ENCODE measurements at places on chromosomes 12 and 14. TPM values are rescaled to one million over a fixed set of nuclear protein-coding genes. Genes with fewer than 3 reads are reported as not detected.

DNA sequence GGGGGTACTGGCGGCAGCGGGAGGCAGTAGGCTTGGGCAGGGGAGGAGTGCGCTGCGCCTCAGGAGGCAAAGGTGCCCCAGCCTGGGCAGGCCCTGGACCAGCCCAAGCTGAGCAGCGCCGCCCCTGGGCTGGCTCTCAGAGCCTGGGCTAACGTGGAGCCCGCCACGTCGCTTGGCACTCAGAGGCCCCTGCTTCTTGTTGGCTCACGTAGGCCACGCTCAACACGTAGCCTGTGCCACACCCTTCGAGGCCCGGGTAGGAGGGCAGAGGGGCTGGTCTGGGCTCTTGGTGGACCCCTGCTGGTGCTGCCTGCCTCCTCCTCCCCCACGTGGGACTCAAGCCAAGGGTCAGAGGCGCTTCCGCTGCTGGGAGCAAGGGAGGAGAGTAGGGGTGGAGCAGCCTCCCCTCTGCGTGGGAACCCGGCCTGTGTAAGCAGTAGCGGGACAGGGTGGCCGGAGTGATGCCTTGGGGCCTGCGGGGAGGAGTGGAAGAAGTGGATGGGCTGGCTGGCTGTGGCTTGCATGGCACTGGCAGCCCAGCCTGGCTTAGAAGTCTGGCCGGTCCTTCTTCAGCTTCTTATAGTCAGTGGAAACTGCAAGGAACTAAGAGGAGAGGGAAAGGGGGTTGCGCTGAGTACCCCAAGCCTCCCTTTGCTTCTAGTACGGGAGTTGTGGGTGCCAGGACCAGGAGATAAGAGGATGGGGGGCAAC is 5.7 kb downstream of the SHMT2 start:
- DNase-seq, result peak; percentile 85

Gene CAPS2
- total RNA-seq, result 10.6 TPM

DNA sequence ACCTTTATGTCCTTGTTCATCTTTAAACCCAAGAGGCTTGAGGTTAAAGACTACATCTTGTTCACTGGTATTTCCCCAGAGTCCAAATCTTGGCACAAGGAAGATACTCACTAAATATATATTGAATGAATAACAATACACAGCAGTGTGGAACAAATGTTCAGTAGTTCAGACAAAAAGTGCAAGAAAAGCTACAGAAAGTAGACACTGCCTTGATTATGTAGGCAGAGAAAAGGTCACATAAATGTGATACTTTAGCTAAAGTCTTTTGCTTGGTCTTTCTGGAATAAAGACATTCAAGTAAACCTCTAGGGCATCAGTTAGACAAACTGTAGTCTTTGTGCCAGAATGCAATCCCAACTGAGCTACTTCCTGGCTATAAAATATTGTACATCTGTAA is 157.0 kb downstream of the TMEM117 start:
- no peak for DNase-seq

Gene NPFF
- total RNA-seq, result not detected

DNA sequence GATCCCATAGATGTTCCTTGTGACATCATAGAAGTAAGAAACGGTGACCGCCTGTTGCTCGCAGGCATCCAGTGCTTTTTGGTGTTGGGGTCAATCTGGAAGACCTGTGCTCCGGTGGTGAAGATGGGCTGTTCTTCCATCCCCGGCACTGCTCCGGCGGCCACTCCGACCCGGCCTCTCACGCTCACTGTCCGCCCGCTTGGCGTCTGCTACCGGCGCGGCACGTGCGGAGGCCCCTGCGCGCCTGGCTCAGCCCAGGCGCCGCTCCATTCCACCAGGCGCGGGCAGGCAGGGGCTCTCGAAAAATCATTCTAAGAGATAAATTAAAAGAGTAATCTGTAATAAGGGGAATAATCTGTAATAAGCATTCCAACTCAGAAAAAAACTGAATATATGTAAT is 934.5 kb downstream of the TMEM121 start:
- no peak for DNase-seq

DNA sequence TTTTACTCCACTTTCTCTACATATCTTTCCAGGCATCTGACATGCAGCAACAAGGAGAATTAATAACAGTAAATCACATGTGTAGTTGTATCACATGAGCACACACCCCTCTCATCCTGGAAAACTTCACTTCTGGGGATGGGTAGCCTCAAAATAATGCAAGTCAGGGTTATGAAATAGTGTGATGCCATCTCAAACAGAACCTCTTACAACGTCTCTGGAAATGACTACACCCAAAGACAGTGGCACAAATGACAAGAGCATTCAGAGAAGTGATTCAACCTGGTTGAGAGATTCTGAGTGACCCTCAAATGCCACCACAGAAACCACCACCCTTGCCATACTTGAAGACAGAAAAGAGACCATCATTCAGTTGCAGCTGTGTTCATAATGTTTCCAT is 2.8 kb downstream of the DIO2 start:
- no peak for DNase-seq

Gene ACADS
- 49.4 TPM for total RNA-seq

DNA sequence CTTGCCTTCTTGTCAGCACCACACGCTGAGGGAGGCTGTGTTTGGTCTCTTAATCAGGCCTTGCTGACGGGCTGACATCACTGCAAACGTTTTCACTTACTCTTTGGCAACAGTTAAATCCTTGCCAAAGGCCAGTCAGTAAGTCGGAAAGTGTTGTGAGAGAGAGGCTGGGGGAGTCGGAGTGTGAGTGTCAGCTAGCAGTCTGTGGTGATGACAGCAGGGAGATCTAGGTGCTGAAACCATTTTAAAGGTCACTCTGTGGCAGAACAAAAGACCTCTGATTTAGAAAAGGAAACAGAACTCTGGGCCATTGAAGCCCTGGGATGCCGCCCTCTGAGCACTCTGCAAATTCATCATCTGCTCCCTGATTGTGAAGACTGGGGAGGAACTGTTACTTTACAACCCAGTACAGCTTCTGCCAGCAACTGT is 143.5 kb downstream of the PAX9 start:
- DNase-seq, result peak; percentile 60

DNA sequence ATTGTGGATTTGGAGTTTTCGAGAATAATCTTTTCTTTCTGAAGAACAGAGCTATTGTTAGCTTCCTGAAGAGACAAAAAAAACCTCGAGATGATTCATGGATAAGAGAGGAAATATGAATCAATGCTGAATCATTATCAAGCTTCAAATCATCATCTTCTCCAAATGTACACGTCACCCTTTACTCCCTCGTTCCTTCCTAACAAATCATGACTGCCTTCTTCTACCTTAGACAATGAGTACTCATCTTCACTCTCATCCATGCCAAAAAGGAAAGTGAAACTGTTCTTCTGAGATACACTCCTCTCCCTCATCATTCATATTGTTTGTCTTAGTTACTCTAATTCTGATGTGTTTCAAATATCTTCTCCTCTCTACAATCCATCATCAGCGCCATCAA is 1115.8 kb upstream of the ATXN7L3B start:
- no peak for DNase-seq

Gene LUM
- total RNA-seq, result 130 TPM

Gene LMNTD1
- total RNA-seq, result 0.58 TPM

DNA sequence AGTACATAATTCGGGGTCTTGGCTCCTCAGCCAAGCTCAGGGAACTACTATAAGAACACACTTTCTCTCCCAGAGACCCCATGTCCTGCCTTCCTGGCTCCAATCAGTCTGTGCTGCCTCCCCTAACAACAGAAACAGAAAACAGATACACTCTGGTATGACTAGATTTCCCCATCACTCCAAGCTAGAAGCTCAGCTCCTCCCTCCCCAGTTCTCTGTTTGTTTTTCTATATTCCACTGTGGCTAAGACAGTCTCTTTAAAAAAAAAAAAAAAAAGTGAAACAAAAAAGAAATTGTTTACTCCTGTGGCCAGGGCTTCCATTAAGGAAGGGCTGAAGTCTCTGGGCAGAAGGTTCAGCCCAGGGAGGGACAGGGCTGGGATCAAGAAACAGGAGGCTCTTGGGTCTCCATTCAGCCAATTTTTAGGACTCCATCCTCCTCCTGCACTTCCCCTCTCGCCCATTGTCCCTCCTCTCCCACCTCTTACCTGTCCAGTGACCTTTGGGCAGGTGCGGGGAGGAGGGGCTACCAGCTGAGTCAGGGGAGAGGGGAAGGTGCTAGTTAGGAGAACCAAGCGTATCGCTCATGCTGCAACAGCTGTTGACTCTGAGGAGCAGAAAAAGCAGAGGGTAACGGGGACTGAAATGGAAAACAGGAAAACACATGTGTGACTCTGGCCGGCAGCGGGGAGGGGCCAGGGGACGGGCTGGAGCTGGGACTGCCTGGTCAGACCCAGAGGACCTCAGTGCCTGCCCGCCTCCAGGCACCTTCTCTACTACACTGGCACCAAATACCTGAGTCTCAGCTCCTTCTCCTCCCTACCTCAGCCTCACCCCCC is 4.1 kb upstream of the SLC7A7 start:
- DNase-seq, result peak; percentile 52

Gene B4GALNT3
- total RNA-seq, result 22.1 TPM

DNA sequence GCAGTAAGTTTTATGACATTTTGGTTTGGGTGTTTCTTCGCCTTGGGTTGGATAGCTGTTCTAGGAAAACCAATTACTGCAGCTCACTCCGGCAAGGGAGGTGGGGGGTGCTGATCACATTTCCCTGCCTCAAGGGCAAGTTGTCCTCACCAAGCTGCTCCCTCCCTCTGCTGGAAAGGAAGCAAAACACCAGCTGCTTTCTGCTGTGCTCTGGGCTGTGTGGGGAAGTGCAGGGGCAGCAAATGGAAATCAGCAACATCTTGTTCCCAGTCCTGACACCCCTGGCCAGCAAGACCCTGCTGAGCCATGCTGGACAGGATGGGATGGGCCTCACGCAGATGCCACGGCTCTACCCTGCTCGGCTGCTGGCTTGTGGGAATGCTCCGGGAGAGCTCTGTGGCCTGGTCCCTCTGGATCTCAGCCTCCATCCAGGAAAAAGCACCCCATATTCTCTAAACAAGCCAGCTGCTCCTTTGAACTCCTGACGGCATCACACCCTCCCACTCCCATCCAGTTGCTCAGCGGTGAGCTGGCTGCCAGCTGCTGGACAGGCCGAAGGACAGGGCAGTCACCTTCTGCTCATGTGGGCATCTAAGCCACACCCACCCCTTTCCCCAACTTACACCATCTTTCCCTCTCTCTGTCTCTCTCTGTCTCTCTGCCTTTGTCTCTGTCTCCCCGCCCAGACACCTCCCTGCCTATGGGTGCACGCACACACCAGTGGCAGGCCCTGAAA is 52.4 kb upstream of the EIF5 start:
- DNase-seq, result no peak

- no peak for DNase-seq
These were observed 11.5 kb downstream of the RSRC2 start for GRCh38 chr12:122515275-122515674.

- DNase-seq, result no peak
These were observed 98.7 kb downstream of the GAS2L3 start for GRCh38 chr12:100672075-100672592.

Gene PPFIA2
- 1.3 TPM for total RNA-seq

DNA sequence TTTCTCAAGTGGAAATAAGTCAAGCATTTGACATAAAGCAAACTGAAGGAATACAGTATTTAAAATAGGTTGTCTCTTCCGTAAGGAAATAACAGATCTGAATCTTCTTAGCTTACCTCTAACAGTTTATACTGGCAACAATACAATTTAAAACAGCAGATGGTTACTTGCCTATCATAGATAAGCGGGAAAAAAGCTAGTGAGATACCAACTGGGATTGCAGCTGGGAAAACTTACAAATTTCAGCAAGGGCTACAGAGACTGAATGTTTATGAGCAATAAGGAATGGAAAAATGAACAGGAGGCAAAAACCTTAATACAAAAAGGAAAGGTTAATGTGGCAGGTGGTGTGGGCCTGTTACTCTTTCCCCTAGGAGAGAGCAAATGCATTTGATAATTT is 220.0 kb downstream of the RASSF9 start:
- DNase-seq, result no peak

- DNase-seq, result peak; percentile 40
These were observed at the start of gene SOCS2 for GRCh38 chr12:93571925-93572711. Gene SOCS2 (plus strand): TSS chr12:93572675. CDS start chr12:93572898, 223 bp downstream.

- no peak for DNase-seq
These were observed 51.1 kb downstream of the SLC25A47 start for GRCh38 chr14:100374270-100374669.

Gene TMEM132D
- 0.05 TPM for total RNA-seq

- no peak for DNase-seq
These were observed 35.8 kb downstream of the DAO start for GRCh38 chr12:108915632-108916133.

DNA sequence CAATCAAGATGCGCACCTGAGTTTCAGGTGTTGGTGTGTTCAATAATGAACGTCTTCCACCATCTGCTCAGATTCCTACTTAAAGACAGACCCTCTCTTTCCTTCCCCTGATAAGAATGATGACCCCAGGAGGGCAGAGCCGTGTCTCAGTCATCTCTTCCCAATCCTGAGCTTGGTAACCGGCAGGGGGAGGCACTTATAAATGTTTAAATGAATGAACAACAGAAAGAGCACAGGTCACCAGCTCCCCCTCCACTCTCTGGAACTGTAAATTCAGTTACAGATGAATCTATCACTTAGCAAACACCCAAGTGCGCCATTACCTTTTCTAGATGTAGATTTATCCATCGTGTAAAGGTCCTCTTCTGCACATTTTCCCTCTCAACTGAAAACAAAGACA is 72.4 kb upstream of the DICER1 start:
- no peak for DNase-seq

DNA sequence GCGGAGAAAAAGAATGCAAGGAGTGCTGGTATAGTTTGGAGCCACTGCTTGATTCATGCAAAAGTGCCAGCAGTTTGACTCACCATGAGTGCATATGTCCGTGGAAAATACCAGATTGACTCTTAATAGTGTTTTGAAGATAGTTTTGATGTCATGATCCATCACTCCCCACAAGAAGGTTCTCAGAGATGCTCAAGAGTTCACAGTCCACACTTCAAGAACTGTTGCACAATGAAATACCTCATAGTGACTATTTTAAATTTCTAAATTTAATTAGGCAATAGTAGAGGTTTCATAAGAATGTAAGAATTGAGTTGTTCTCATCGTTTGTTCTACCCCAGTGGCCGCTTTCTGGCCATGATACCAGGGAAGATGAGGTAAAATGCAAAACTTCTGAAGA is 286.6 kb upstream of the RGS6 start:
- DNase-seq, result no peak

DNA sequence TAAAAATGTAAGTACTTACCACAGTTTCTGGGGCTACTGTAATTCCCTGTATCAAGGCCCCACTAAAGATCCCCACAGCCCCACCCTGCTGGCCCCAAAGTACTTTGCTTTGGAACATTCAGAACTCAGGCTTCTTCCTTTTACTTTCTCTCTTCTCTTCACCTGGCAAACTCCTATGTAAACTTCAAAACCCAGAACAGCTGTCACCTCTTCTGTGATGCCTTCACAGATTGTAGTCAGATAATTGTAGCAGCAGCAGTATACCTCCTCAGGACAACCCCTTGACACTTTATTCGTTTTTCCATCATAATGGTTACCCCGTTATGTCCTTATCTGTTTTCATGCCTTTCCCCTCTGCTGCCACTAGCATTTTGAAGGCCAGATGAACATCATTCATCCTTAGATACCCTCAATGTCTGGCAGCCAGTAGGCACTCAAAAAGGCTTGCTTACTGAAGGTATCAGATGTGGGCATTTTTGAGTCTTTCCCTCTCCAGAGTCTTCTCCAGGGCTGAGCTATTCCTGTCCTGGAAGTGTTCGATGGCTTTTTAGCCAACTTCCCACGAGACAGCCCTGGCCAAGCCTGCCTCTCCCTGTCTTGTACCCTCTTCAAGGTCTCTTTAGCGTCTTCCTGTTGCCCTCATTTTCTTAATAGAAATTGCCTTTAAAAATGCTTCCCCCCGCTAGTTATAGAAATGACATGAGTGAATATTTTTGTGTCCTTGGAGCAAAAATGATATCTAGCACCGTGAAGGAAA is 7.4 kb downstream of the PLBD2 start:
- no peak for DNase-seq

- DNase-seq, result peak; percentile 32
These were observed 607 bp downstream of the OS9 start for GRCh38 chr12:57694459-57695019.
